Hypothalamus (tissue), 51 donors: ENCODE measurements at places on chromosomes 2 and 18.

DNA sequence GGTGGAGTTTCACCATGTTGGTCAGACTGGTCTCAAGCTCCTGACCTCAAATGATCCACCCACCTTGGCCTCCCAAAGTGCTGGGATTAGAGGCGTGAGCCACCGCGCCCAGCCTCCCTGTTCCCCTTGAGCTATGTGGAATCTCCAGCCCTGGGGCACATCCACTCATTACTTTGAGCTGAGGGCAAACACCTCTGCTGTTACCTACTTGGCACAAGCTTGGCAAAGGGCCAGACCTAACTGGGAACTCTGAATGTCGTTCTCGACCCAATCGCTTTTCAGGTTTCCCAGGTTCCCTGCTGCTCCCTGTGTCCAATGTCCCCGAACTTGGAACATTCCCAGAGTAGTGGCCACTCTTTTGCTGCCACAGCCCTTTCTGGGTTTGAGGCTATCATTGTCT lies 40.6 kb downstream of the CHST10 start:
- DNase-seq: no peak

GRCh38 chr18:49961271-49961670 lies 147.9 kb upstream of the ACAA2 start:
- no peak for DNase-seq

DNA sequence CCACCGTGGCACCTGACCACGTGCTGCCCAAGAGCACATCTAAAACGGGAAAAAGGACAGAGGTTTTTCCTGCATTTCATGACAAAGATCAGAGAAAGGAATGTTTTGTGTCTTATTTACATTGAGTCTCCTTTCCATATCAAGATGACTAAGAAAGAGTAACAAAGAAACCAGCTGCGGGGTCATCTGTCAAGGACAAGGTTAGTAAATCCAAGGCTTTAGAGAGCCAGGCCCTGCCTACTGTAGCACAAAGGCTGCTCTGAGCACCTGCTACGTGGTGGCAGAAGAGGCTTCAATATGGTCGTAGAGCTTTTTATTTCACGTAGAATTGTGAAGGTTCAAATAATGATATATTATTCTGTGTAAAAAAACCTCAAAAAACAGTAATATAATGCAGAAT lies 51.0 kb downstream of the PRELID3A start:
- no peak for DNase-seq

DNA sequence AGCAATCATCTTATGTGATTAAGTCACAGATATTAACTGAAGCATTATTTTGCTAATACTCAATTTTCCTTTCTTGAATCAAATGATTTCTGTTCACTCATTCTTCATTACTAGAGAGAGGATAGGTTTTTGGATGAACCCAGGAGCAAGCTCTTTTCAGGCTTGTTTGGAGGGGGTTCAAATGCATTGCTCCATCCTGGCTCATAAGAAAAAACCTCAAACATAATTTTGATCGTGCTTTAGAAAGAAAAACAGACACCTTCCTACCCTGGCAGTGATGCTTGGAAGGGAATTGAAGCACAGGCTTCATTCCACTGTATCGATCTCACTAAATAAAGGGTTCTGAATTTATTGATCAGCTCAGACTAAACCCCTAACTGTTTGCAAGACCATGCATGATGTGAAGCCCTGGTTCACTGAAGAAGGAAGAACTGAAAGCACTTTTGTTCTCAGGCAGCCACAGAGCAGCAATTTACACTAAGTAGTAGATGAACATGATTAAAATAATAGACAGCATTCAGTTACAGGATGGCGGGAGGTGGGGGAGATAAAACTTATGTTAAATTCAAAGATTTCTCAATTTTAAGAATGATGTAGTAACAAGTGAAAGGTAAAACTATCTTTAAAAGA lies 53.4 kb downstream of the CDH2 start:
- no peak for DNase-seq

GRCh38 chr2:48249025-48249424 lies 280.9 kb upstream of the STON1 start:
- no peak for DNase-seq

DNA sequence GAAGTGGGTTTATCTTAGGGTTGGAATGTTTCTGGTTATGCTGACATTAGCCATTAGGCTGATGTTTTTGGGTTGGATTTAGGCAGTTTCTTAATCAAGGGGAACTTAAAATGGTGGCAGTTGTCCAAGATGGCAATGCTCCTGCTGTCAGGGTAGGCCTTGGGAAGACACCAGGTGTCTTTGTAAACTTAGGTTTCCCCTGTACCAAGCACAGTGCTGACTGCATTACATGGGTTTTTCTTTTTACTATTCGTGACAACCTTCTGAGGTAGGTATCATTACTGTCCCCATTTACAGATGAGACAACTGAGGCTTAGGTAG lies 528 bp upstream of the ATG16L1 start:
- no peak for DNase-seq

DNA sequence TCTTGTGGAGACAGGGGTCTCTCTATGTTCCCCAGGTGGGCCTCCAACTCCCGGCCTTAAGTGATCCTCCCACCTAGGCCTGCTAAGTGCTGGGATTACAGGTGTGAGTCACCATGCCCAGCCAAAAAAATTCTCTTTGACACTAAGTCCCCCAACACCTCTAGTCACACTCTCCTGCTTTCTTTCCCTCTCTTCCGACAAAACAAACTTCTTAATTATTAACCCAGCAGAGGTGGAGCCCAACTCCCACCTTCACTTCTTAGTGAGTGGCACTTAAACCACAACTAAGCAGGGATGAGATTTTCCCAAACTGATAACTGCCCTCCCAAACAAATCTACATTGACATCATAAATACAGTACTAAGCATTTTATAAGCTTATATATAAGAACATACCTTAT lies 60.5 kb upstream of the PMAIP1 start:
- DNase-seq: no peak

DNA sequence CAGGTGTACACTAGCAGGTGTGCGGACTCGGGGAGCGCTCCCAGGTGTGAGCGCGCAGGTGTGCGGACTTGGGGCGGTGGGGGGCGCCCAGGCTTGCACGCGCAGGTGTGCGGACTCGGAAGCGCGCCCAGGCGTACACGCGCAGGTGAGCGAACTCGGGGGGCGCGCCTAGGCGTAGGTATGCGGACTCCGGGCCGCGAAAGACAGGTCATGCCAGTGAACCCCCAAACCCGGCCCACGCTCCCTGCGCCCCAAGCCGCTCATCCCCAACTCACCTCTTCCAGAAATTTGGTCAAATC lies 342 bp downstream of the CYB5A start:
- no peak for DNase-seq

- DNase-seq: no peak
These were observed 501.0 kb upstream of the SETBP1 start for GRCh38 chr18:44179693-44180092.

DNA sequence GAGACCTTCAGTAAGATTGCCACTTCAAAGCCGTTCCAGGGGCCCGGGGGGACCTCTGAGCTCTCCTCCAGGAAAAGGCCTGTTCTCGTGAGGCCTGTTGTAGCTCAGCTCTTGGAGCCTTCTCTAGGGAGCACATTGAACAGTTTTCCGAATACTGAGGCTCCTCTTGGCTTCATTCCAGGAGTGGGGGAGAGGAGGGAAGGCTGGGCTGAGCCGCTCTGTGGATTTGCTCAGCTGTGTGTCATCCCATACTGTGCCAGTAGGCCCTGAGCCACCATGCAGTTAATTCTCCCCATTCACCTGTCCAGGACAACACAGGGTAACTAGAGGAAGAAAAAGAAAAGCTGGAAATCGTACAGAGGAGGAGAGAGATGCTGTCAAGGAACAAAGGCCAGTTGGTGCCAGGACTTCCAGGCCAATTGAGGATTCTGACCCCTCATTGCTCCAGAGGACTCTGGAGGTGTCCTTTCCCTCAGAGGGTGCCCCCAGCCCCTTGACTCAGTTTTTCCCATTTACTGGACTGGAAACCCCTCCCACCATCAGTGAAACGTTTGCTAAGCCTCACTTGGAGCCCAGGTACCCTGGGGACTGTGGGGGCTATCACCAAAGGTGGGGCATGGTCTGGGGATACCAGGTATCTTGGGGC lies 41.4 kb downstream of the HS1BP3 start:
- no peak for DNase-seq

GRCh38 chr2:128441341-128442052 lies 122.8 kb upstream of the HS6ST1 start:
- no peak for DNase-seq

DNA sequence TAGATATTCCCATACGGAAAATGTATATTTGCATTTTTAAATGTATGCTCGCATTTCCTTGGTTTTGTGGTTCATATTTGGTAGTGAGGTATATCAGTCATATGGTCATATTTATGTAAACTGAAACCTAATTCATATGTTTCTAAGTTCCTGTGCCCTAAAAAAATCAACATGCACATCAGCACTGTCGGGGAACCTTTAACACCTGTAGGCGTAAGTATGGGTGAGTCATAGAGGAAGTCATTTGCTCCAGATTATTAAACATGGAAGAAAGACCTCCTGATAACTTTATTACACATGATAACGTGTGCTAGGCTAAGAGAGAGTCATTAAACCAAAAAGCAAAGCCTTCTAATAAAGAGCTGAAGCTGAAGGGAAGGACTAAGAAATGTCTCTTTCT lies 437.7 kb downstream of the NRXN1 start:
- no peak for DNase-seq

DNA sequence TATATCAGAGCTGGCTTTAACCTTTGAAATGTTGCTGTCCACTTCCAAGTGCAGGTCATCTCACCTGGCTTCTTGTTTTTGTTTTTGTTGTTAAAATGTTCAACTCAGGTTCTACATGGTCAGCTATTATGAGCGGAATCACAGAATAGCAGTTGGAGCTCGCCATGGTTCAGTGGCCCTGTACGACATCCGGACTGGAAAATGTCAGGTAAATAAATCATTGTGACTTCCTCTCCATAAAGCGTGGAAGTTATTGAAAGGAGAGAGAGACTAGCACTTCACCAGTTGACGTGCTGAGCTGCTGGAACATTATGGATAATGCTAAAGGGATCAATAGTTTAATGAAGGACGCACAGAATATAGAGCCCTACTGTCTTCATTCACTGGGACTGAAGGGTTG lies 184.6 kb upstream of the BOD1L2 start:
- no peak for DNase-seq

GRCh38 chr18:23779696-23780303 lies 90.5 kb downstream of the LAMA3 start:
- DNase-seq: no peak

- no peak for DNase-seq
These were observed 55.9 kb upstream of the RTN4 start for GRCh38 chr2:55106148-55106547.

DNA sequence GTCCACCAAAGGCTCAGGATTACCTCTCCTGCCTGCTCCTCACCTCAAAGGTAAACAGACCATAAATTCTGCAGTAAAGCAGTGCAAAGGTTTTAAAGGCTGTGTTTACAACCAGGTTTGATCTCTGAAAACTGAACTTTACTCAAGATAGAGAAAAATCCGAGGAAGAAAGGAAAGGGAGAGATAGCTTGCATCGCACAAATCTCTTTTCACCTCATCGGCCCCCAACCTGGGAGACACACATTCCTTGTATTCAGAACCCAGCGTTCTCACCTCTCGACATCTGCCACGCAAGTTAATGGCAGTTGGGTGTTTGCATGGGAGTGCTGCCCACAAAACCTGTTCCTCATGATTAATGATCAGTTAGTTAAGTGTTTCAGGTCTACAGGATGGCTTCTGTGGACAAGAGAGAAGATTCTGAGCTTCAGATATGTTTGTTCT lies 72.6 kb downstream of the GATA6 start:
- DNase-seq: no peak

- no peak for DNase-seq
These were observed 221.0 kb downstream of the LTBP1 start for GRCh38 chr2:33167622-33168245.

- no peak for DNase-seq
These were observed 416.1 kb downstream of the LPIN1 start for GRCh38 chr2:12162269-12163247.

DNA sequence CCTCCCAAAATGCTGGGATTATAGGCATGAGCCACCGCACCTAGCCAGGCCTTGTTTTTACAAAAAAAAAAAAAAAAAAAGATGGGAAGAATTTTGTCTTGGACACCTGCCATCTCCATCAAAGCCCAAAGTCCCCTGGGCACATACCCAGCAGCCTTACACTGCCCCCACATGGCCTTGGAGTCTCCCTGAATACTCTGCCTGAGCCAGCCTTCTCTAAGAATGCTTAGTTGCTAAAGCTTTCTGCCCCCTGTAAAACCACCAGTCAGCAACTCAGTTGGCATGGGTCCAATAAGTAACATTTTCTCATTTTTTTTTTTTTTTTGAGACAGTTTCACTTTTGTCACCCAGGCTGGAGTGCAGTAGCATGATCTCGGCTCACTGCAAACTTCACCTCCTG lies 40.6 kb downstream of the SPC25 start:
- no peak for DNase-seq

DNA sequence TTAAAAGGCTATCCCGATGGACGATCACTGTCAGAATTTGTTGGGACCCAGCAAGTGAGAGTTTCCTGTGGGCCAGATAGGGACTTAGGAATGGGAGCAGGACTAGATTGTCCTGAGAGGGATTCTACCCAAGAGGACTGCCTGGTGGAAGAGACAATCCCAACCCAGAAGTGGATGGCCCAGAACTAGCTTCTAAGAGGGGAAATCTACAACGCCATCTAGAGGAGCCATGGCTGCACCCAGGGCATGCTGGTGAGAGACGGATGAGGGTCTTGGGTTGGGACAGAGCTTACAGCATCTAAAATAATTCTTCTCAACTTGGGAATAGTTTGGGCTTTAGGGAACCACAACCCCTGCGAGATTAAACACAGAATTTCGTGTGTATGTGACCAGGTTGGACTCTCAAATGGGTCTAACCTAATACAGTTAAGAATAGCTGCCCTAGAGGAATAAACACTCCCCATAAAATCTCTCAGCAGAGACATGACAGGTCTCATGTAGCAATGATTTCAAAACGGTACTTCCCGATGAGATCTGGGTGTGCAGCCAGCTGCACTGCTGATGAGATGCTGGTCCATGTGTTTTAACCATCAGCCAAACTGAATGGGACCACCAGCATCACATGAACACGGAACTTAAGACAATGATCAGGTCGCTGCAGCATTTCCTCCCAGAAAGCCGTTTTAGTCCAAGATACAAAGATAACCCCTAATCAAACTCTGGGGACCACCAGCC lies 50.8 kb downstream of the CCBE1 start:
- DNase-seq: no peak

DNA sequence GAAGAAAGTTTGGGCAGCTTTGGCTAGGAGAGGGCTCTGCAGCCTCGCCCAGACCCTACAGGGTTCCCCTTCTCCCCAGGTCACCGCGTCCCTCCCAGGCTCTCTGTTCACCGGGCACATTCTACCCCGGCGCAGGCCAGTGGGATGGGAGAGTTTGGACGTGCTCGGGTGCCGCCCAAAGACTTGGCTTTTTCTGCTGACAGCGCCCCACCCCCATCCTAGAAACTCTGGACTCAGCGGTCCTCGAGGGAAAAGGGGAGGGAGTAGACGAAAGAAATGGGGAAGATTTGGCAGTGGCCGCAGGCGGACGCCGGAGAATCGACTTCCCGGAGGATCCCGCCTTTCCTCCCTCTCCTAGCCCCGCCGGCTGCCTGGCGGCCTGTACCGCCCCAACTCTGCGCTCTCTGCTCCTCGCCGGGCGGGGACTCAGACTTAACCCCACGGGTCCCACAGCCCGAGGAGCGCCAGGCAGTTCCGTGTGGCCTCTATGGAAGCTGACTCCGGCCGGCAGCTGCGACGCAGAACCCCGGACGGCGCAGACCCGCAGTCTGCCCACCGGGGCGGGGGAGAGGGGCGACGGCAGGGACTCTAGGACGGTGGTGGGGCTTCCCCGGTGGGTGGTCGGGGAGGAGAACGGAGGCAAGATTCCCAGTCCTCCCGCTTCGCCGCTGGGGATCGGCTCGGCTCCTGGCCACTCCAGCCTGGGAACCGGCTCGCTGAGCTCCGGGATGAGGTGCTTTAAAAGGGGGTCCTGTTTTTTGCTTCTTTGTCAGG lies 863 bp upstream of the SIX2 start:
- DNase-seq: no peak
